ENCODE measurements at places on chromosomes 7 and 10.

- no peak for DNase-seq
Measured at GRCh38 chr7:33669251-33669670, 236.1 kb upstream of the BMPER start.

DNA sequence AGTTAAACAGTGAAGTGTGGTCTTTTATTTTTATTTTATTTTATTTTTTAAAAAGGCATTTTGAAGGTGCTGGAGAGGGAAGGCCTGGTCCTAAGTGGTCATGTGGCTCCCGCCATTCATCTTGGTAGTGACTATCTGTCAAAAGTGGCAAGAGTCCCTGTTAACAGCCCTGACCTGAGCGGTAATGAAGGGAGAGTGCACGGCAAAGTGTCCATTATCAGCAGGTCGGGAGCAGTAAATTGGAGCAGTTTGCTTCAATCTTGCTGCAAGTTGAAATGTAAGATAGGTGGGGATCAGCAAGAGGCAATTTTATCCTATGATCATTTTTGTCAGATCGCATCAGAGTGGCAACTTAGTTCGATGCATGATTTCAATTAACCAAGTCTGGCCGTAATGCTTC, 227.4 kb upstream of the SP4 start:
- no peak for DNase-seq

- no peak for DNase-seq
Measured at GRCh38 chr7:24703296-24703695, 54.0 kb downstream of the GSDME start.

DNA sequence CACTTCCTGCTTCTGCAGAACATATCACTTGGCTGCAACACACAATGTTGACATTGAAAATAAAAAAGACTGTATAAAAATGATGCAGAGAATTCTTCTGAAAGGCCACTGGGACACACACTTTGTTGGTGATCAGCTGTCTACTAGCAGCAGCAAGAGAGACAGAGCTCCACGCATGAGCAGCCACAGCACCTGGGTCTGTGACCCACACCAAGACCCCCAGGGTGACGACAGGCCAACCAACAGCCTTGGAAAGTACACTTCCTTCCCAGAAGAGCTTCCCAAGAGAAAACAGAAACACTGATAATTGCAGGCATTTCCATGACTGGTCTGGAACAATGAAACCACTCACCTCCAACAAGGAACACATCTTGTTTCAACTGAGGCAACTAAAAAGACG, 239.0 kb downstream of the DIP2C start:
- no peak for DNase-seq

- DNase-seq: no peak
Measured at GRCh38 chr10:11448545-11449244, 162.8 kb downstream of the USP6NL start.

Data from CD4-positive, alpha-beta T cell treated with Interleukin-10 for 1 hour (primary cell).